HL-60 (cell line): ENCODE measurements at places on chromosomes 1 and 21.

DNA sequence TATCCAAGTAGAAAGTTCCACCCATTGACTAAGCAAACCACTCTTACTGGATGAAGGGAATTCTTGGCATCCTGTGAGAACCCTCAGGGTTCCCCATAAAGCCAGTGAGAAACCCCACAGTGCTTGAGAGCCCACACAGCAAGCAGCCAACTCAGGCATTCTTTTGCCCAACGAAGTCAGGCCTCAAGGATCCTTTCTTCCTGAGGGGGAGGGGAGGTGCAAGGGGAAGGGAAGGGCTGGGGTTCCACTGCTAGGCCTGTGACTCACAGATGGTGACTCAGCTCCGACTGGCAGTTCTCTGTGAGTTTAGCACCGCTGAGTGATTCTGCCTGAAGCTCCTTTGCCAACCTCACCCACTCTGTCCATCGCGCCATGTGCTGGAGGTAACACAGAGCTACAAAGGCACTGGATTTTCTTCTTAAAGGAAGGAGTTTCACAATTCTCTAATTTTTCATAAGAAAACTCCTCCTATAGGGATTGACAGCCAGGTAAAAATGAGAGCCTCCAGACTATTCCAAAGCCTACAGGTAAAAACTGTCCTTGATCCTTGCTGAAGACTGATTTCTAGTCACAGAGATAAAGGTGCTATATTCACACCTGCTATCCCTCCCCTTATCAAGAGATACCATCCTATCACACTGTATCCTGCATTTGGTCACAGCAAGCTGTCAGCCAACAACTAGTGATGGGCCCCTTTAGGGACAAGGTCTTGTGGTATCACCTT lies 4.8 kb downstream of the ENO1 start:
- DNase-seq: peak; percentile 91

DNA sequence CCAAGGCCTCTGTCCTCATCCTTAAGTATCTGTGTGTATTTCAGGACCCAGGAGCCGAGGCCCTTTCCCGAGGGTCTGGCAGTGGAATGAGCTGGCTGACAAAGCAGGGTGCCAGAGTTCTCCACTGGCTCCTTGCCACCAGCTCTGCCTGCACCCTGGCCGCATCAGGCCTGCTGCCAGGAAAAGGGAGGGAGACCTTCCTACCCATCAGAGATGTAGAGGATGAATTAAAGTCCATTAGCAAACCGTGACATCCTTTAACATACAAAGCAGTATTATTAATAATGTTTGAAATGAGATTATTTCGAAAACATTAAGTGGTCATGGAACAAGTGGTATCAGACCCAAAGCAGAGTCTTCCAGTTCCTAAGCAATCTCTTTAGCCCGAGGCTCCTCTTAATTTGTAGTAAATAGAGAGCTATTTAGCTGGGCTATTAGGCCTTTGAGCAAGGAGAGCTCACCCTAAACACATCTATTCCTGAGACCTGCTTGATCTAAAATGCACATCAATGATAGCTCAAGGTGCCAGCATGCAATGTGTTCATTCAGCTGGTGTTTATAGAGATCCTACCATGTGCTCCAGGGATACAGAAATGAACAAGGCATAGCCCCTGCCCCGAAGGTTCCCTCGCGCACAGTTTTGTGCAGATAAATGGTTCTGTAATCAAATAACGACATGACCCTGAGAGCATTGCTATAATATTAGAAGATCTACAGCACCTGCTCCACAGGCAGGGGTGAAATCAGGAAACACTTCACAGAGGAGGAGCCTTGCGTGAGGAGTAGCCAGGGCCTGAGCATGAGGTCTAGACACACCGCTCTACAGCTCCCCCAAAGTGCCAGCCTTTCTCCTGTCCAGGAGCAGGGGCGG lies 44.0 kb downstream of the FAM163A start:
- DNase-seq: no peak

DNA sequence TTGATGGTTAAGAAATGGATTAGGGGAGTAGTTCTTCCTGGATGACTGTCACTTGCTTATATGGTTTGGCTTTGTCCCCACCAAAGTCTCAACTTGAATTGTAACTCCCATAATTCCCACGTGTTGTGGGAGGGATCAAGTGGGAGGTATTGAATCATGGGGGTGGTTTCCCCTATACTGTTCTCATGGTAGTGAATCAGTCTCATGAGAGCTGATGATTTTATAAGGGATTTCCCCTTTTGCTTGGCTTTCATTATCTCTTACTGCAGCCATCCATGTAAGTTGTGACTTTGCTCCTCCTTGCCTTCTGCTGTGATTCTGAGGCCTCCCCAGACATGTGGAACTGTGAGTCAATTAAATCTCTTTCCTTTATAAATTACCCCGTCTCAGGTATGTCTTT lies 1621.1 kb downstream of the MRPL39 start:
- DNase-seq: no peak

- no peak for DNase-seq
Measured at GRCh38 chr1:76568573-76569238, 298.6 kb upstream of the ST6GALNAC5 start.

GRCh38 chr1:34332996-34333395 lies 156.3 kb downstream of the C1orf94 start:
- DNase-seq: no peak

DNA sequence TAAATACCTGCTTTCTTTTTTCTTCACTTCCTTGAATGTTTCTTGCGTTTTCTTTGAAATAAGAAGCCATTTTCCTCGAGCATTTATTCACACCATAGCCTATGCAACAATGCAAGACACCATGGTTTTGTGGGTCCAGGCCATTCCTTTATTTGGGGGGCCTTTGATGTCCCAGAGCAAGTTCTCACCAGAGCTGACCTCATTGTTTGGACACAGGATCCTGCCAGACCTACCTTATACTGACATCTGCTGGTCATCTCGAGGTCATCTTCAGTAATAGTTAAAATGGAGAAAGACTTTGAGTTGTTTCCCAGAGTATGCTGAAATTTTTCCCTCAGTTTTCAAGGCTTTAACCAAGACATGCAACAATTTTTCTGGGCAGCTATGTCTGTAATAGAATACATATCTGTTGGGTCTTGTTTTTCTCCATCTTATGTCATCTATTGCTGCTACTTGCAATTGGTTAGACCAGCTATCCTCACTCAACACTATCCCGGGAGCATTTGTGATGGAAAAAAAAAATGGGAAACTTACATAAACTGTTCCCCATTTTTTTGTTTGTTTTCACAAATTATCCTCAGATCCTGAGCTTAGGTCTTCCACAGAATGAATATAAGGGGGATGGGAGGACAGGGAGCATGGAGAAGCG lies 34.0 kb upstream of the BACE2 start:
- DNase-seq: no peak

- no peak for DNase-seq
Measured at GRCh38 chr1:240295811-240296210, 204.1 kb downstream of the FMN2 start.

GRCh38 chr1:182995894-182996293 lies 27.3 kb upstream of the LAMC1 start:
- DNase-seq: peak; percentile 10

DNA sequence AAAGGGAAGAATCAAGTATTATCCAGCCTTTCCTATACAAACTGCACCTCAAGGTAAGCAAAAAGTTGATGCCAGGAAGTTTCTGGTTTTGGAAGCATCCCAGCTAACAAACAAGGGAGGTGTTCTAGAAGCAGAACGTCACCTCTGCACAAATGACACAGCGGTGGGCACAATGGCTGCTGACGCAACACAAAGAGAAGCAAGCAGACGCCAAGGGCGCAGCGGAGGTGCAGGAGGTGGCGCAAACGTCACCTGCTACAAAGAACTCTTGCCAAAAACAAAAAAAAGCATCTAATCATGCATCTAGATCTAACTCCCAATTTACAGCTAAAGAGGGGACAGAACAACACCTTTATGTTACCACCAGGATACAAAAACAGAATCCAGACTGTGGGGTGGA lies 88.5 kb downstream of the NPHP4 start:
- no peak for DNase-seq

DNA sequence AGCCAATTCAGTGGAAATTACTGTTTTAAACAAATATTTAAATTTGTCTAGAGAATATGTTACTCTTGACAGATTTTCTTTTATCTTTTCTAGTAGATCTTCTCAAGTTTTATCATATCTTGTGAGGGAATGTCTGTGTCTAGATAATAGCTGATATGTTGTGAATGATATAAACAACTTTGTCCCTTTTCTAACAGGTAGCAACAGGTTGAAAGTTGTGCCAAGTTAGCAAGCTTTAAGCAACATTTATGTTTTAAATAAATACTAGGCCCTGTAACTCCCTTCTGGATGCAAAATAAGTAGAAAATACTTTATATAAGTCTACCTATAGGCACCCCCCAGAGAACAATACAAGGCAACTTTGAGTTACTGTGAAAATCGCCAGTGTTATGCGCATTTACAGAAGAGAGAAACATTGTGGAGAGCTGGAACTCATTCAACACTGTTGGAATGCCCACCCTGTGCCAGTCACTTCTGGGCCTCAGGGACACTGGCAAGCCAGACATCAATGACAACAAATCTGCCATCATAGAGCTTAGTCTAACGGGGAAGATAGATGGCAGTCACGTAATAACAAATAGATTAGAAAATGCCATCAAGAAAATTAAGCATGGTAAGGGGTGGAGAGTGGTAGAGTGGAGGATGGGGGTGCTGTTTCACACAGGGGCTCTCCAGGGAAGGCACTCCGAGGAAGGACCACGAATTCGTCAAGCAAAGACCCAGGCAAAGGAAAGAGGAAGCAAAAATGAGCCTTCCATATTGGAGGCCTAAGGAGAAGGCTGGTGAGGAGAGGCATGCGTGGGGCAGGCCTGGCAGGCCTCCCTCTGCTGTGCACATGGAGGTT lies 4.4 kb downstream of the MAP3K21 start:
- DNase-seq: no peak

DNA sequence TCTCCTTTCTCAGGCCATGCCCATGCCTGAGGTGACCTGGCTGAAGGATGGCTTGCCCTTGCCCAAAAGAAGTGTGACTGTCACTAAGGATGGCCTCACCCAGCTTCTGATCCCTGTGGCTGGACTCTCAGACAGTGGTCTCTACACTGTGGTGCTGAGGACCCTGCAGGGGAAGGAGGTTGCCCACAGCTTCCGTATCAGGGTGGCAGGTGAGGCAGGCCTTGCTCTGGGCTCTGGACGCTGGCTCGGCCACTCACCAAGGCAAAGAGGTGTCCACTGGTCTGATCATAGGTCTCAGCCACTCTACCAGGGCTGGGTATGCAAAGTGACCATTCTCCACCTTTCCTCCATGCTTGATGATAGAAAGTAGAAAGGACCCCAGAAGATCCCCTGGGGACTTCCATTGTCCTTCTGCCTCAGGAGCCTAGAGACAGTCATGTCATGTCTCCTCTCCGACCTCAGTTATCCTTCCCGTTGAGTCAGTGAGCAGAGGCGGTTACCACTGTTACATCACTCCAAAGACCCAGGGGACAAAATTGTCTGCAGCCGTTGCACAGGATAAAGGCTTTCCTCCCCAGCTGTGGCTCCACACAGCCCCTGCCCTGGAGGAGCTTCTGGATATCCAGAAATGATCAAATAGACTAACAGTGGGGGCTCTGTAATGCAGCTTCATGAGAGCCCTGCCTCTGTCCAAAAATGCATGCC lies 34.2 kb downstream of the IGFN1 start:
- DNase-seq: peak; percentile 10

- DNase-seq: no peak
Measured at GRCh38 chr1:22556391-22557104, 6.7 kb upstream of the EPHA8 start.

DNA sequence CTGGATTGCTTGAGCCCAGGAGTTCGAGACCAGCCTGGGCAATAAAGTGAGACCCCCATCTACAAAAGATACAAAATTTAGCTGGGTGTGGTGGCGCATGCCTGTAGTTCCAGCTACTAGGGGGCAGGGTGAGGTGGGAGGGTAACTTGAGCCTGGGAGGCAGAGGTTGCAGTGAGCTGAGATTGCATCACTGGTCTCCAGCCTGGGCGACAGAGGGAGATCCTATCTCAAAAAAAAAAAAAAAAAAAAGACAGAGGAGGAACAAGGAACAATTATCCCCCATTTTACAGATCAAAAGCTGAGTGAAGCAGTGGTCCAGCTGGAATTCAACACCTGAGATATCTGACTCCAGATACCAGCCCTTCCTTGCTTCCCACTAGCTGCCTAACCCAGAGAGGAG lies 34.8 kb downstream of the L1TD1 start:
- no peak for DNase-seq

DNA sequence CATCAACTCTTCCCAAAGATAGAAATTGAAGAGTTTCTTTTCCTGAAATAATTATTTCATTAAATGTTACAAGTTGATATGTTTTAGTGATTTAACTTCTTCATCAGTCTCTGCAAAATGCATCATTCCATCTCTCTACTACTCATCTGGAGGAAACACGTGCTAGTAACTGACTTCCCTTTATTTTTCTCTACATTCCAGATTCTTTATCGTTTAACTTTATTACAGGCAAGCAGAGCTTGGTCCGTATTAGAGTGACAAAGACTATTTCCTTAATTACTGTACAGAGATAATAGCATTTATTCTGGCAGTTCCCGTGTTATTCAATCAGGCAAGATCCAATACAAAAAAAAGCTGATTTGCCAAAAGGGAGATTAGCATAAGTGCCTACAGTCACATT lies 88.6 kb downstream of the TM2D1 start:
- no peak for DNase-seq

GRCh38 chr21:38567970-38568360 lies 69.7 kb upstream of the ERG start:
- no peak for DNase-seq

- DNase-seq: no peak
Measured at GRCh38 chr21:16821588-16821987, 691.3 kb upstream of the CXADR start.
